KG1 (cell line): ENCODE measurements at places on chromosomes 12 and 14.

GRCh38 chr12:89386138-89386537 lies 33.8 kb upstream of the DUSP6 start:
- DNase-seq, result no peak

DNA sequence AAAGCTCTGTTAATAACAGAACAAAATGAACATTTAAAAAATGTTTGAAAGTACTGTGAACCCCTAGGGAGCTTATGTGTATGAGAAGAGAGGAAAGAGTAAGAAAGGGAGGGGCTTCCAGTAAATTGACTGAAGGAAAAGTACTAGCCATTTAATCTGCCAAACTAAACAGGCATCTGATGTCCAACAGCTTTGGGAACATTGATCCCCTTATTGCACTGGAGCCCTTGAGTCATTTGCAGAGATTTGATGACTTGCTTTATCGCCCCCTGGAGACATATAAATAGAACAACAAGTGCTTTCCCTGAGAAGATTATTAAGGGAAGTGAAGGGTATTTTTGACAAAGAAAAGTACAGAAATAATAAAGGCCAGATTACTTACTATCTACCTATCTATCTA lies 319.3 kb upstream of the NOVA1 start:
- DNase-seq, result no peak

DNA sequence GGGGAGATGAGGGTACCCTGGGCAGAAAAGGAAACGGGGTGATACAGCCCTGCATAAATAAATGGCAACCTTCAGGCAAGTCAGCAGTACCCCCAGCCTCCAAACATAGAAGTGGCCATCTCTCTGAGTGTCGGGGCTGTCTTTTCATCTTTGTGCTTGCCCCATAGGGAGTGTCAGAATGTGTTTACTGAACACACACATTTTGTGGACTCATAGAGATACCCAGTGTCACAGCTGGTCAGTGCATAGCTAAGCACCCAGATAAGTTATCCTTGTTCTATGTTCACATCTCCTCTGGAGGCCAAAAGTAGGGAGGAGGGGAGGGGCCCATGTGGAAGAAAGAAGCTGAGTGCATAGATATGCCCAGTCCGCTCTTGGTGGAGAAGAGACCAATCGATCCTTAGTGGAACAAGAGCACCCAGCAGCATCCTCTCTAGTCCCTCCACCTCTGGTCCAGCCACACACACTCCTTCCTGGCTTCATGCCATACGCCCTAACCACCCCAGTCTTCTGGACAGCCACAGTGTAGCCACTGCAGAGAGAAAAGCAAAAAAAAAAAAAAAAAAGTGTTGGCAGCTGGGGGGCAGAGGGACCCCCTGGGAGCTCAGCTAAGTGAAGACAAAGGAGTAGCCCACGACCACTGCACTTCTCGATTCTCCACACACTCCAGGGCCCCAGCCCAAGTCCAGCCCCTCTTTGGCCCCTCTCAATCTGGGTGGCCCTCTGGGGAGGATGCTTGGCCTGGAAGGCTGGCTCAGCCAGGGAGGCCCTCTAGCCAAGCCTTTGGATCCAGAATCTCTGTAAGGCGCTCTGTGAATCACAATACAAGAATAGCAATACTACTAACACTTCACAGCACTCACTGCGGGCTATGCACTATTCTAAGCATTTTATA lies 2.6 kb downstream of the ITGA7 start:
- no peak for DNase-seq

DNA sequence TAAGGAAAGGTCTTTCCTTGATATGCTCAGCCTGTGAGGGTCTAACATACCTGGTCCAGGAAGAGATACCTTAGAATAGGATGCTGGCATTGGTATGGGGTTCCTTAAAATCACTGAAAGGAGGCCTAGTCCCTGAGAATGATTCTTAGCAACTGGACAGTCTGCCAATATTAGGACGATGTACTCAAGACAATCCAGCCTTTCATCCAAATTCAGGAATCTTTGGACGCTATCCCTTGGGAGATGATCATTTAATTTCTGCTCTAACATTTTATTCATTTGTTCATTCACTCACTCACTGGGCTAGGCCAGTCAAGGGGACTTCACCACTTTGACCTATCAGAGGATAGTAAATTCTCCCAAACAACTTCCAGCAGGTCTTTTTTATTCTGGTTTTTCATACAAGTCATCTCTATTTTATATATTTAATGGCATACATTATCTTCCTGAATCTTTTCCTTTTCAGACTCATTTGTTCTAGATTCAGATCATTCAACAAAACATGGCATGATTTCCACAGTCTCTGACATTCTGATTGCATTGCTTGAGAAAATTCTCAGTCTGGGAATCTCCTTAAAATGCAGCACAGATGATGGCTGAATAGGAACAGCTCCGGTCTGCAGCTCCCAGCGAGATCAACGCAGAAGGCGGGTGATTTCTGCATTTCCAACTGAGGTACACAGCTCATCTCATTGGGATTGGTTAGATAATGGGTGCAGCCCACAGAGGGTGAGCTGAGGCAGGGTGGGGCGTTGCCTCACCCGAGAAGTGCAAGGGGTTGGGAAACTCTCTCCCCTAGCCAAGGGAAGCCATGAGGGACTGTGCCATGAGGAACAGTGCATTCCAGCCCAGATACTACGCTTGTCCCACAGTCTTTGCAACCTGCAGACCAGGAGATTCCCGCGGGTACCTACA lies 118.0 kb upstream of the PRICKLE1 start:
- DNase-seq, result no peak

GRCh38 chr14:88791252-88791621 lies 1.5 kb downstream of the EML5 start:
- no peak for DNase-seq

DNA sequence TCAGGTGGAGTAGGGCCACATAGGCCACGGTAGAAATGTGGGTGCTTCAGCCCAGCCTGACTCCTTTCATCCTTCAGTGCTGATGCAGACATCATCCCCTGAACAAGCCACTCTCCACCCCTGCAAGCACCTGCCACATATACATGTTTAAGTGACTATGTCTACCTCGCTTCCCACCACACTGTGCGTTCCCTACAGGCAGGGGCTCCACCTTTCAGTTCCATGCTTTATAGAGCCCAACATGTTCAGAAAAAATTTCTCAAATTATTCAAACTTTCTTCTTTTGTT lies 11.6 kb downstream of the SLC7A7 start:
- no peak for DNase-seq

GRCh38 chr12:114269153-114269552 lies 136.8 kb downstream of the TBX5 start:
- no peak for DNase-seq

- DNase-seq, result no peak
Observed at GRCh38 chr14:70468731-70469130, 16.8 kb downstream of the ADAM21 start.

- DNase-seq, result peak; percentile 22
Observed at GRCh38 chr12:111775205-111776193, 8.8 kb downstream of the ALDH2 start.

DNA sequence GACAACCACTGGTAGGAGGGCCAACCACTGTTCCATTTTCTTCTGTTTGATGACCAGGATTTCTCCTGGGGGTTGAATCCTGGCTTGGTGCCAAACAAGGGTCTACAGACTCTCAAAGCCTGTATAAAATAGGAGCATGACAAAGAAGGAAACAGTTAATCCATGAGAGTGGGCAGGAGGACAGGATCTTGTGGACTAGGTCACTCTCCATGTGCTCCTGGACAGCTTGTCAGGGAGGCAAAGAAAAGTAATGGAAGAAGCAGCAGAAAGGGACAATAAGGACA lies 243.7 kb downstream of the AKAP6 start:
- no peak for DNase-seq

- no peak for DNase-seq
Observed at GRCh38 chr12:117342682-117343081, 18.7 kb downstream of the NOS1 start.

- DNase-seq, result no peak
Observed at GRCh38 chr12:27652174-27652763, 44.0 kb upstream of the REP15 start.

DNA sequence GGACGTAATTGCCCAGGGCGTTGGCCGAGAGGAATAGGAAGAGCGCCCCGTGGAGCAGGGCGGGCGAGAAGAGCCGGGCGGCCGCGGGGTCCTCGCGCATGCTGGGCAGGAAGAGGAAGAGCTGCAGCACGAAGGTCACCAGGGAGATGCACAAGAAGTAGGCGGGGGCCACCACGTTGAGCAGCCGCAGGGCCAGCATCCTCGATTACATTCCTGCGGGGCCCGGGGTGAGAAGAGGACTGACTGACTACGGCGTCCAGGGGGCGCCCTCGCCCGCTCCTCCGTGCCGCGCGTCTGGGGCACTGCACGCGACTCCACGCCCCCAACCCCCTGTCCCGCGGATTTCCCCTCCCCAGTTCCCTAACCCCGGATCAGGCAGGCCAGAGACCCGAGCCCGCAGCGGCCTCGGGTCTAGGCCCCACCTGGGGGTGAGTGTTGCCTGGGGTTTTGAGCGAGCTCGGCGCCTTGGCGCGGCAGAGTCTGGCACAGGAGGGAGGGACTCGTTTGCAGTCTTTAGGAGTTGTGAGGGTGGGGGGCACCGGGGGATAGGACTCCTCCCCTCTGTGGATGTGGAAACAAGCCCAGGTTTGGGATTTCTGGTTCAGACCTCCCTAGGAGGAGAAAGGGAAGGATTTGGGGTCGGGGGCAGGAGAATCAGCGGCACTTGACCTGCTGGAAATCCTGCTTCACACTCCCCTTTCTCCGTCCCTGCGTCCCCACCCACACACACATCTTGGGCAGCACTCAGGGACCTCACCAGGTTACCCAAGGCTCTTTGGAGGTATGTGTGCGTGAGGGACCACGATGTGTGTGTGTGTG lies 1.8 kb downstream of the ZDHHC22 start:
- no peak for DNase-seq

DNA sequence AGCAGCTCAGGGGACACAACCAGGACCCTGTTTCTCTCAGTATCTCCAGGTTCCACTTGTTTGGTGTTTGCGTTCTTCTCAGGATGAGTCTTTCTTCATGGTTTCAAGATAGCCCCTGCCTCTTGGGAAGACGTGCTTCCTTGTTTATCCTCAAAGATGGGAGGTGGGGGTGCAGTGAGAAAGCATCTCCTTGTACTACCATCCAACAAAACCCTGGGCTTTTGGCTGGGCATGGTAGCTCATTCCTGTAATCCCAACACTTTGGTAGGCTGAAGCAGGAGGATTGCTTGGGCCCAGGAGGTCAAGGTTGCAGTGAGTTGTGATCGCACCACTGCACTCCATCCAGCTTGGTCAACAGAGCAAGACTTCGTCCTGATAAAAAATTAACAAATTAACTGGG lies 21.0 kb upstream of the TUNAR start:
- DNase-seq, result no peak

GRCh38 chr12:64086946-64087345 lies 135.2 kb downstream of the KICS2 start:
- no peak for DNase-seq

GRCh38 chr12:78674311-78675090 lies 190.1 kb upstream of the SYT1 start:
- no peak for DNase-seq

DNA sequence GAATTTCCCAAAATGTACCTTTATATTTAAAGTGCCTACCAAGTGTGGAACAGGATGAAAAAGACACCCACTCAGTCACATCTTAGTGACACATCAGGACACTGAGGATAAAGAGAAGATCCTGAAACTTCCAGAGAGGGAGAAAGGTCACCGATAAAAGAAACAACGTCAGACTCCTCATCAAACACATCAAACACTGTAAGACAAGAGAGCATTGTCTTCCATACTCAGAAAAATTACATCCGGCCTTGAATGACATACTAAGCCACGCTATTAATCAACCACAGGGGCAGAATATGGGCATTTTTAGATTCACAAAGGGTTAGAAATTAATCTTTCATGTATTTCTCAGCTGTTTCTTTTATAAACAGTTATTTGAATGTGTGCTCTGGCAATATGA lies 490.3 kb downstream of the APAF1 start:
- no peak for DNase-seq

- DNase-seq, result no peak
Observed at GRCh38 chr14:101774006-101774795, 12.7 kb downstream of the PPP2R5C start.

GRCh38 chr12:79069009-79069408 lies 204.4 kb downstream of the SYT1 start:
- DNase-seq, result no peak

DNA sequence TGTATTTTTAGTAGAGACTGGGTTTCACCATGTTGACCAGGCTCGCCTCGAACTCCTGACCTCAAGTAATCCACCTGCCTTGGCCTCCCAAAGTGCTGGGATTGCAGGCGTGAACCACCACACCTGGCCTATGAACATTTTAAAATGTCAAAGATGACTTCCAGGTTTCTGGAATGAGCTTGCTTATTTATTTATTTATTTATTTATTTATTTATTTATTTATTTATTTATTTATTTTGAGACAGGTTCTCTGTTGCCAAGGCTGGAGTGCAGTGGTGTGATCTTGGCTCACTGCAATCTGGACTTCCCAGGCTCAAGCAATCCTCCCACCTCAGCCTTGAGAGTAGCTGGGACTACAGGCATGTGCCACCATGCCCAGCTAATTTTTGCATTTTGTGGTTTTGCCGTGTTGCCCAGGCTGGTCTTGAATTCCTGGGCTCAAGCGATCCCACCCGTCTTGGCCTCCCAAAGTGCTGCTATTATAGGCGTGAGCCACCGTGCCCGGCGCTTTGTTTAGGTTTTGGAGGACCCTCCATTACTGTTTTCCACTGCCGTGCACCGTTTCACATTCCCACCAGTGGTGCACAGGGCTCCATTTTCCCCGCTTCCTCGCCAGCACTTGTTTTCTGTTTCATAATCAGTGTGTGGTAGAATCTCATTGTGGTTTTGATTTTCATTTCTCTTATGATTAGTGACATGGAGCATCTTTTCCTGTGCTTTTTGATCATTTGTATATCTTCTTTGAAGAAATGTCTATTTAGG lies 6.4 kb upstream of the CFAP251 start:
- DNase-seq, result no peak

DNA sequence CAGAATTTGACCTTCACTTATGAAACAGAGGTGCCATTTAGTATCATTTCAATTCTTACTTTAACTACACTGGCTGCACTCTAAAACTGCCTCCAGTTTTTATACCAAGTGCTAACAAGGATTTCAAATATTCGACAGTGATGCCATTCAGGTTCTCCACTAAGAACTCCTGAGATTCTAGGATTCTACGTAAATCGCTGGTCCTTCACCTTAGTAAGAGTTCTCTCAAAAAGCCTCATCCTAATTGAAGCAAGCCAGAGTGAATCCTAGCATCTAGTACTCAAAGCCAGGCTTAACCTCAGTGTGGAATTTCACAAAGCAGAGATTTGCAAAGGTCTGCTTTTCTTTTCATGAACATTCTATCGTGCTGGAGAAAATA lies 3.5 kb downstream of the SLC38A2 start:
- no peak for DNase-seq
